ENCODE measurements at places on chromosomes 12 and 14.

DNA sequence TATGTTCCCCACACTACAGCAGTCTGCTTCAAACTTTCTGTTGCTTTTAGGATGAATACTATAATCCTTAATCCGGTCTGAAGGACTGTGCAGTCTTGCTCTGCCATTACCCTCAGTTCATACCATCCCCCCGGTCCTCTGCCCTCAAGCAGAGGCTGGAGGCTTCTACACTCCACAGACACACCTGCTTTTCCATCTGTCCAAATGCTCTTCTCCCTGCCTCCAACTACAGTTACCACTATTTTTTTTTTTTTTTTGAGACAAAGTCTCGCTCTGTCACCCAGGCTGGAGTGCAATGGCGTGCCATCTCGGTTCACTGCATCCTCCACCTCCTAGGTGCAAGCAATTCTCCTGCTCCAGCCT lies 19.3 kb upstream of the KCNH3 start:
- no peak for DNase-seq

- DNase-seq = no peak
Measured at GRCh38 chr14:68548194-68549076, 244.4 kb downstream of the ZFP36L1 start.

GRCh38 chr14:53764846-53765245 lies 191.8 kb downstream of the BMP4 start:
- DNase-seq = no peak

DNA sequence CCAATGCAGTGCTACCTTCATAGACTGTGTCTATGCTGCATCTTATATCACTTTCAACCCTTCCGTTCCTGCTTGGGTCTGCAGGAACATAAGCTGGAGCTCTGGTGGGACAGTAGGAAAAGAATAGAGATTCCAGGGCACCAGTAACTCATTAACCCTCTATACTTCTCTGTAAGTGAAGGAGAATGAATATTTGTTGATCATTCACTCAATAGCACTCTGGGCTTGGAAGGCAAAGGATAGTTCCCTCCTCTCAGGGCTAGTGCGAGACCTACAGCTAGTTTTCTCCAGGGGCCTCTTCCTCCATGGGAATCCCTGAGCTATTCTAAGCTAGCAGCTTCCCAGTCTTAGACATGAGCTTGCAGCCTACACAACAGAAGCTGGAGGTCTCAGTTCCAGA lies 84.7 kb downstream of the BMP4 start:
- DNase-seq = no peak

All from stimulated activated CD8-positive, alpha-beta memory T cell treated with anti-CD3 and anti-CD28 coated beads, Interleukin-4, amount 100 ng/mL, for 1 hour (primary cell).